Ovary (tissue), 10 donors: ENCODE measurements at places on chromosomes 2 and 18. TPM values are rescaled to one million over a fixed set of nuclear protein-coding genes. Genes with fewer than 3 reads are reported as not detected.

DNA sequence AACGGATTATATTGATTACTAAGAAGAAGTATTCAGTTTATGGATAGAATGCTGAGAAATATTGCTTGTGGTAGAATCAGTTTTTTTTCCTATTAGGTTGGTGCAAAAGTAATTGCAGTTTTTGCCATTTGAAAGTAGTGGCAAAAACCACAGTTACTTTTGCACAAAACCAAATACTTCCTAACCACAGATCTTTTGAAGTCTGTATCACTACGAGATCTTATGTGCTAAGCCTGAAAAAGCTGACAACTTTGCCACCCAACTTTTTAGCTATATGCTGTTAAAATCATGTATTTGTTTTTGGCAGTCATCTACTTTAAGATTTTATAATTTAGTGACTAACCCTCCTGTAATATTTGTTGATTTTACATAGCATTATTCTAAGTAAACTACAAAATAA, 24.6 kb downstream of the DNAJC10 start:
- H3K27ac ChIP-seq = no peak overlapping the region
- H3K4me1 ChIP-seq = no peaks in the 10 kb centered on the region
- no peaks in the 10 kb centered on the region for H3K36me3 ChIP-seq
- no peak for DNase-seq
- H3K27me3 ChIP-seq = no peaks in the 10 kb centered on the region
- no peak overlapping the region for H3K4me3 ChIP-seq

The ZSWIM2 gene
- not detected for total RNA-seq

DNA sequence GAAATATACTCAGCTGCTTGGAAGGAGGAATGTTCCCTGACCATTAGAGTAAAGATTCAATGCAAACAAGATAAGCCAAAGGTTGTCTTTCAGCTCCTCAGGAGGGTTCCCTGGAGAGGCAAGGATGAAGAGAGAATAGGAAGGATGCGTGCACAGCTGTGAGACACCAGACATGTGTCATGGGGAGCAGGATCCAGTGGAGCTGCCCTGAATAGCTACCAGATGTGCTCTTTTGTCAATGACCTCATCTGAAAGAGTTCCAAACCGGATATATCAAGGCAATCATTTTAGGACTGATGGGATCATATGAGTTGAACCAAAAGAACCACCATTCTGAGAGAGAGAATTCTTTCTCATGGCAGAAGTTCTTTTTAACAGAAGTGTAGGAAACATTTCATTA, 490.6 kb downstream of the IRS1 start:
- H3K36me3 ChIP-seq = no peaks in the 10 kb centered on the region
- H3K27ac ChIP-seq = no peak overlapping the region
- DNase-seq = no peak
- H3K4me1 ChIP-seq = no peaks in the 10 kb centered on the region
- H3K4me3 ChIP-seq = no peak overlapping the region

GRCh38 chr2:204060841-204061240, 124.3 kb downstream of the ICOS start:
- no peaks in the 10 kb centered on the region for H3K4me1 ChIP-seq
- H3K4me3 ChIP-seq = no peak overlapping the region
- no peak overlapping the region for H3K27ac ChIP-seq
- H3K36me3 ChIP-seq = no peaks in the 10 kb centered on the region
- no peak for DNase-seq

DNA sequence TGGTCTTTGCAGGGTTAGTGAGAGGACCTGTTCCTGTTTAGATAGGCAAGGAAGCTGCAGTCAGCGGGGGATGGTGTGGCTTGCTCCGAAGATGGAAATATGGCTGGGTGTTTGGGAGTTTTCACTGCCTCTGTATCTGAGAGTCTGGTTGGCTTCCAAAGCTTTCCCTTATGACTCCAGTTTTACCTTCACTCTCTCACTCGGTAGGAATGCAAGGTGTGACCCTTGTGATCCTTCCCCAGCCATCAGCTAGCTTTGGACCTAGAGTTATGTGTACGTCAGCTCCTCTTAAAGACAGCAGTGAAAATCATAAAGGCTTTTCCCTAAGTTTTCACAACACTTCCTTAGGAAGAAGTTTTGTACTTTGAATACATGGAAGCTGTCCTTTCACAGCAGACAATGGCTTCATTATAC, 35.5 kb upstream of the TMEM87B start:
- DNase-seq = no peak
- no peaks in the 10 kb centered on the region for H3K4me1 ChIP-seq

GRCh38 chr18:22847392-22847791, 85.7 kb upstream of the RBBP8 start:
- no peaks in the 10 kb centered on the region for H3K36me3 ChIP-seq
- no peaks in the 10 kb centered on the region for H3K27me3 ChIP-seq
- H3K27ac ChIP-seq = no peak overlapping the region
- DNase-seq = no peak
- no peaks in the 10 kb centered on the region for H3K4me1 ChIP-seq
- no peak overlapping the region for H3K4me3 ChIP-seq
